ENCODE measurements at places on chromosomes 13 and 19. TPM values are rescaled to one million over a fixed set of nuclear protein-coding genes. Genes with fewer than 3 reads are reported as not detected.

Gene KLK2
- total RNA-seq = not detected

Gene GJB2
- total RNA-seq = 0.40 TPM

GRCh38 chr19:13163609-13164342 is 13.6 kb downstream of the IER2 start:
- peak; percentile 75 for DNase-seq

DNA sequence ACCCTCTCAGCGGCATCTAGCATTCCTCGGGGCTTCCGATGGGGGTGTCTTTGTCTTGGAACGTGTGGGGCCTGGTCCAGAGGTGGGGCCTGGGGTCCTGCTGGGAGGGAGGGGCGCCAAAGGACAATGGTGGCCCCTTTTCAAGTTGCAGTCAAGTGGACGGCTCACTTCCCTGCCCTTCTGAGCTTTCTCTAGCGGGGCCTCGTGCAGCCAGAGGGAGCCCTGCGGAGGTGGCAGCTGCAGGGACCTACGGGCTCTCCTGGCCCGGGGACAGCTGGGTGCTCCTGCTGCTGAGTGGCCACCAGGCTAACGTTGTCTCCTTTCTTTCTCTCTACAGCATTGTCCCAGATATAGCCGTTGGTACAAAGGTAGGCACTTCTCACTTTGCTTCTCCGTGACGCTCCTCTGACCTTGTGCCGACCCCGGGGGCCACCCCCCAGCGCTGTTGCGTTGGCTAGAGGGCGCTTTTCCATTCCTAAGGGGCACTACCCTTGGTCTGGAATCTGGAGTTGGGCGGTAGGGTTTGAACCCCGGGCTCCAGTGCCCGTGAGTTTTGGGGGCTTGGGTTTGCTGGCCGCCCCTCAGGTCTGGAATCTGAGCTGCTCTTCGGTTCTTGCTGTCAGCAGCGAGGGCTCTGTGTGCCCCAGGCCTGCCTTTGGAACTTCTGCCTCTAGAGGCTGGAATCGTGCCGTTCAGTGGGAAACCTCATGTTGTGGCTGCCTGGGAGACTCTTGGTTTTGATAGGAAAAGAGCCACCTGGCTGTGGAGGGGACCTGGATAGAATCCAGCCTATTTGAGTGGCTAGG is 2.0 kb downstream of the PTBP1 start:
- DNase-seq = no peak

- peak; percentile 59 for DNase-seq
Measured at GRCh38 chr19:4866595-4867424, 657 bp downstream of the PLIN3 start.

DNA sequence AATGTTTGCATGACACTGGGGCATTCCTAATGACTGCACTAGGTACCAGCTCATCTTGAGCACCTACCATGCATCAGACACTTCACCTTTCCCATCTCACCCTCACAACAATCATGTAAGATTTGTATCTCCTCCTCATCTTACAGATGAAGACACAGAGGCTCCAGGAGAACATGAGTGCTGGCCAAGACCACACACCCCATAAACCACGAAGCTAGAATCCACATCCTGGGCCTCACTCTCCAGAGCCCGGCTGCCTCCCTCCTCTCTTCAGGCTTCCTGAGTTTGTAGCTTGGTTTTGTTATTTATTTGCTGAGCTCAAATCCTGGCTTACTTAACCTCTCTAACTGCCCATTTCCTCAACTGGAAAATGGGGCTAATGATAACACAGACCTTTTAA is 25.9 kb downstream of the FAM216B start:
- DNase-seq = no peak

Gene AMH
- total RNA-seq = 0.35 TPM

- no peak for DNase-seq
Measured at GRCh38 chr19:47824396-47824795, 2.7 kb downstream of the CRX start.

DNA sequence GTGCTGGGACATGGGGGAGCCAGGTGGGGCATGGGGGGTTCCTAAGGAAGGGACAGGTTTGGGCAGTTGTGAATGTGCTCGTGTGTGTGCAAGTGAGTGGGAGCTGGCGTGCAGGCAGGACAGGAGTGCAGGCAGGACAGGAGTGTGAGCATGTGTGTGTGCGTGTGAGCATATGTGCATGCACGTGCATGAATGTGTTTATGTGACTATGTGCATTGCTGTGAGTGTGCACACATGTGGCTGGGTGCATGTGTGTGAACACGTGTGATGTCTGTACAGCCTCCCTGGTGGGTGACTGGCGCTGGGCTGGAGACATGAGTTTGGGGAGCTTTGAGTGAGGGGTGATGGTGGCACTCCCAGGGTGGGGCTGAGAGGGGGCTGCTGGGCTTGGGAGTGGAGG is 33.4 kb downstream of the CRTC1 start:
- DNase-seq = no peak

DNA sequence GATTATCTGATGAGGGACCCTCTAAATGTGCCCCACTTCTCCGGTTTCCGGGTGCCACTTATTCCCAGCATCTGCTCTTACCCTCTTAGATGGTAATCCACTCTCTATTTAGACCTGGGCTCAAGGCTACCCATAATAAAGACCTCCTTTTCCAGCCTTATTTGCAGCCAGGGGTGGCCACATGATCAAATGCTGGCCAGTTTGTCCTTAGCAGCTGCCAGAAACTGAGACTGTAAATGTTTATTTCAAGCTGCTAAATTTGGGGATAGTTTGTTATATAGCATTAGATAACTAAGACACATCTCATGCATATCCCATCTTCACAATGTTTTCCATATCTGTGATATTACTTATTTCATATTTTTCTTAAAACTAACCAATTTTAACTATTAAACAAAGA is 10.1 kb downstream of the THAP8 start:
- no peak for DNase-seq

GRCh38 chr19:570937-571565 is 1.3 kb upstream of the BSG start:
- no peak for DNase-seq

Gene ZSCAN5A
- 22.7 TPM for total RNA-seq

GRCh38 chr19:11881151-11881800 is 6.3 kb upstream of the ZNF69 start:
- DNase-seq = no peak

- no peak for DNase-seq
Measured at GRCh38 chr13:22893777-22894176, 287.0 kb upstream of the SGCG start.

- no peak for DNase-seq
Measured at GRCh38 chr13:41971848-41972247, 10.9 kb upstream of the VWA8 start.

GRCh38 chr13:29593605-29594297 is 1.7 kb downstream of the SLC7A1 start:
- no peak for DNase-seq

DNA sequence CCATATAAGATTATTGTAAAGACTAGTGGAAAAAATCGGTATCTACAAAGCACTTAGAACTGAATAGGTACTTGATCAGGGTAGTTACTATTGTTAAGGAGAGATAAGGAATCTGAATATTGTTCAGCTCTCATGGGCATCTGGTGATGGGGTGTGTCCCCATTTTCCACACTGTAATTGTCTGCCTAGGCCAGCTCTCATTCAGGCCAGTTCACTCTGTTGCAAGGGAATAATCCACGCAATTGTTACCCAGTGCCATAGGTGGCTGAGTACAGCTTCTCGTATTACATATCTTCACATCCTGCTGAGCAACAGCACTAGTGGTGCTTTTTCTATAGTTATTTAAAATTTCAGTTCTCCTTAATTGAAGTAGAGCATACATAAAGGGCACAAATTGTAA is 45.6 kb upstream of the C13orf42 start:
- no peak for DNase-seq

DNA sequence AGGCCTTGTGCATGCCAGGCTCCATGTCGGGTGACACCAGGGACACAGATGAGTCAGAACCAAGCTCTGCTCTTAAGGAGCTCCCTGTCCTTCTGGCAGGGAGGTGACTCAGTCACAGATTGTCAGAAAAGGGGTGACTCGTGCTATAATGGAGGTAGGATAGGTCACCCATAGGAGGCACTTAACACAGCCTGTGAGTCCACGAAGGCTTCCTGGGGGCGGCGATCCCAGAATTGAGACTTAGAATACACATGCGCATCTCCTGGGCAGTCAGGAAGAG is 19.6 kb downstream of the FUZ start:
- DNase-seq = no peak

Gene SPINT2
- 25.7 TPM for total RNA-seq

DNA sequence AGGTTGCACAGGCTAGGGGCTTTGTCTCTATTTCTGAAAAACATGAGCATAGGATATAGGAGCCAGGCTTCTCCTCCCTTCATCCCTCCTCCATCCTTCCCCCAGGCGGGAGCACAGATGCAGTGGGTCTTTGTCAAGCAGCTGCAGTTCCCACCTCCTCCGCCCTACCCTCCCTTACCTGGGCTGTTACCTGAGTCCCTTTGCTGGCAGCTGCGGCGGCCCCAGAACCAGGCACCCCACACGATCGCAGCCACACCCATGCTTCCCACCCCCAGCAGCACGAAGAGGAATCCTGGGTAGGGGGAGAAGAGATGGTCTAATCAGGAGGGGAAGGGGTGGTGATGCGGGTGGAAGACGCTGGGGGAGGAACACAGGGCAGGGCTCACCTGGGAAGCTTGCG is 7.8 kb downstream of the TMIGD2 start:
- DNase-seq = no peak

Gene ACER1
- total RNA-seq = not detected

DNA sequence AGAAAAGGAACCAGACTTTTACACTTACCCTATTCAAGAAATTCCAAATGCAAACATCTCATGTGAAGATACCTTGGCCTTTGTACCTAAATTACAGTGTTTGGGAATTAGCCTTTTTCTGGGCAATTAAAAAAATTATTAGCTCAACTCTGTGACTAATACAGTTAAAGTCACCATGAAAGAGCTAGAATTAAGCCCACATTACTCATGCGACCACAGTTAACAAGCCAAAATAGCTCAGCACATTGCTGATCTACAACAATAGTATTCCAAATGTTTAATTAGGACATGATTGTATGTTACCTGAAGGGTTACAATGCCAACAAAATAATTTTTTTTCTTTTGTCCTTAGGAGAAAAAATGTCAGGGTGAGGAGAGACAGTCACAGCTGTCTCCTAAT is 263.6 kb upstream of the GPC6 start:
- no peak for DNase-seq

- no peak for DNase-seq
Measured at GRCh38 chr13:32969516-32969941, 46.7 kb upstream of the KL start.

Gene SBSN
- not detected for total RNA-seq

- peak; percentile 64 for DNase-seq
Measured at GRCh38 chr19:460877-461720, at the start of gene SHC2. SHC2 (minus strand) TSS chr19:461033; CDS start chr19:460996, 37 bp downstream.

Gene ZNF625
- total RNA-seq = 4.5 TPM

DNA sequence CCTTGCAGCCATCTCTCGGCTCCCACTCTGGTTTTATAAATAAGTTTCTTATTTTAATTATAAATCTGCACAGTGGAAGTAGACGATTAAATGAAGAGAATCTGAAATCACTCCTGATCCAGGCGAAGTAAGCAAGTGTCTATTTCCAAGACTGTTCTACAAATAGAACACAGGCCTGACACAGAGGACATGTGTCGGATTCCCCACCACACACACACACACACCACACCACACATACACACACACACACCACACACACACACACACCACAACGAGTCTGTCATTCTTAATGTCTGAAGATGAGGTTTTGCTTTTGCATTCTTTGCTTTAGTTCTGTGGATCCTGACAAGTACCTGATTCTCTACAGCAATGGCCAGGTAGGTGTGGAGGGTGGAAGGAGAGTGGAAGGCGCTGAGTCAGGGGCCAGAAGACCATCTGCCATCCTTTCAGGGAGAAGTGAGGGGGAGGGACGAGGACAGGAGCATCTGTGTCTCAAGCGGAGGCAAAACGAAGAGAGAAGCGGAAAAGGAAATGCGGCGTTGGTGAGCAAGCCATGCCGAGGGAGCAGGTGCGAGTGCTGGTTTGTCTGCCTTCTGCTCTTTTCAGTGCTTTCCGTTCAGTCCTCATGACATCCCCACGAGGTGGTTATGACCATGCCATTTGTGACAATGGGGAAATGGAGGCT is 110.2 kb downstream of the TEX26 start:
- DNase-seq = no peak

GRCh38 chr19:1266916-1267476 is 2.1 kb upstream of the CIRBP start:
- DNase-seq = peak; percentile 76

Gene GJB6
- not detected for total RNA-seq

- DNase-seq = peak; percentile 79
Measured at GRCh38 chr19:17475541-17476115, 5.3 kb downstream of the SLC27A1 start.

DNA sequence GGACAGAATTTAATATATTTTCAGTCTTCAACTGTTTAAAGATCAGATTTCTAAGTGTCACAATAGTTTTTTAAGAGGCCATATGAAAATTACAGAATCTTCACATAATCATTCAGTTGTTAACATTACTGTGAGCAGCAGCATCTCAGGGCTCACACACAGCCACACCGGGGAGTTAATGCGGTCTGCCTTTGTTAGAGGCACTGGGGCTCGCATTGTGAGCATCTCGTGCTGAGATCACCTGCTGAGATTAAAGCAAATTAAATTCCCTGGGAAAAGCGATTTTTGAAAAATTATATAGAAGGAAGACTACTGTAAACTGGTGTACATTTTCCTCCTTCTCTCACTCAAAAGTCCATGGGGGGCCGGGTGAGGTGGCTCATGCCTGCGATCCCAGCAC is 16.6 kb downstream of the GPR12 start:
- no peak for DNase-seq

DNA sequence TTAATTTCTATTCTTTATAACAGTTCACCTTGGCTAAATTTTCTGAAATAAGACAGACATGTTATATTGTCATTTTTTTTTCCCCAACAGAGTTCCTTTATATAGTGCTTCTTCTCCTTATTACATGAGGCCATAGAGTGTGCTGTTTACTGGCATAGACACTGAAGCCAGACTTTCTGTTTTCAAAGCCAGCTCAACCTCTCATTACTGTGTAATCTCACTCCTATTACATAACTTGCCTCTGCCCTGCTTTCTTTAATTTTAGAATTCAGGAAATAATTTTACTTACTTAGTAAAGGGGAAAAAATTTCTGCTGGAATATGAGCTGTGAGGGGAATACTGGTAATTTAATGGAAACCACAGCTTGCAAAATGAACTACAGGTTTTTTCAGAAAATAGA is 1380.4 kb downstream of the SLITRK1 start:
- DNase-seq = no peak

Gene PODNL1
- total RNA-seq = 1.6 TPM

- DNase-seq = no peak
Measured at GRCh38 chr13:84096216-84096615, 213.9 kb upstream of the SLITRK1 start.

DNA sequence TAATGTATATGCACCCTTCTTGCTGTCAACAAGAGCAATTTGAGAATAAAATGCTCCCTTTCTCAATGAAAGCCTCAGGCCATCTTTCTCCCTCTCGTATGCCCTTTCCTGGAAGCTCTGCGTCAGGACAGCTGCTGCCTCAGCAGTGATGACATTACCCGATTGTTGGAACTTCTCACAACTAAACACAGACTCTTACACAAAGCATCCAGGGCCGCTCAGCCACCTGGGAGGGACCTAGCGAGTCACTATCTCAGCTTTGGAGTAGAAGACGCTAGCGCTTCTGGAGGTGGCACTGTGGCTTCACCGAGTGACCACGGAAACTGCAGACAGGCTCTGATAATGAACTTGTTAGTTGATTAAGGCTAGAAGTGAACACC is 153.2 kb upstream of the SOX1 start:
- DNase-seq = peak; percentile 5

GRCh38 chr19:5949792-5950305 is 28.1 kb downstream of the RANBP3 start:
- DNase-seq = peak; percentile 76

GRCh38 chr19:38386300-38386970 is 1.4 kb downstream of the GGN start:
- no peak for DNase-seq

Gene FXYD1
- total RNA-seq = 412 TPM

Gene MBOAT7
- total RNA-seq = 37.3 TPM

Measured in heart left ventricle (tissue), 16 donors.